Stimulated activated naive CD4-positive, alpha-beta T cell treated with Interleukin-2 at 50 U/mL for 16 hours (primary cell): ENCODE measurements at places on chromosomes 3 and 15.

GRCh38 chr3:30764891-30765290 is 129.6 kb downstream of the GADL1 start:
- DNase-seq: no peak

- DNase-seq: no peak
Measured at GRCh38 chr3:41239587-41239986, 40.3 kb downstream of the CTNNB1 start.

GRCh38 chr3:197593046-197593380 is 37.2 kb upstream of the BDH1 start:
- no peak for DNase-seq

DNA sequence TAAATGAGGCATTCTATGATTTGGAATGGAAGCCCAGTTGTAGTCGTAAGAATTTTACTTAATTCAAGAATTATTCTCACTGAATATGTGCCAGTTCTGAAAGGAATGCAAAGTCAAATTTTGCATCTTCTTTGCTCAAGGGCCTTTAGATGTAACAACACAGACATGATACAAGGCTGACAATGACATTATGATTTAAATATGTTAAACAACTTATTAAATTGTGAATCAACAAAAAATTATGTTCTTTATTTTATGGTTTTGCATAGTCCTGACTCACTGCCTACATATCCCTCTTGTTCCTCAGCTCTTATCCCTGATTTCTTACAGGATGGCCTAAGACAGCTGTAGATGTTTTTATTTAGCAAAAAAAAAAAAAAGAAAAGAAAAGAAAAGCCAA is 170.9 kb upstream of the NR2E3 start:
- DNase-seq: no peak

DNA sequence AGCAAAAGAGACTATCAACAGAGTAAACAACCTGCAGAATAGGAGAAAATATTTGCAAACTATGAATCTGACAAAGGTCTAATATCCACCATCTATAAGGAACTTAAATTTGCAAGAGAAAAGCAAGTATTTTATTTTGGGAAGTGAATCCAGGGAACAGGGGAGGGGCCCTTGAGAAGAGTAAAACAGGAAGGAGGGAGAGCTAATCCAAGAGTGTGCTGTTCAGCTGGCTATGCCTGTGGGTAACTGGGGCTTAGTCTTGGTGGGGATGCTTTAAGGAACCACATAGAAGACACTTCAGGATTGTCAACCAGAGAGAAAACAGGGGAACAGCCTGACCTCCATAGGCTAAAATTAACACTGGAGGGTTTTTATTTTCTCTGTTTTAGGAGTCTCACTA is 3.9 kb upstream of the HHLA2 start:
- DNase-seq: no peak

- DNase-seq: no peak
Measured at GRCh38 chr3:191634902-191635301, 173.9 kb downstream of the PYDC2 start.

DNA sequence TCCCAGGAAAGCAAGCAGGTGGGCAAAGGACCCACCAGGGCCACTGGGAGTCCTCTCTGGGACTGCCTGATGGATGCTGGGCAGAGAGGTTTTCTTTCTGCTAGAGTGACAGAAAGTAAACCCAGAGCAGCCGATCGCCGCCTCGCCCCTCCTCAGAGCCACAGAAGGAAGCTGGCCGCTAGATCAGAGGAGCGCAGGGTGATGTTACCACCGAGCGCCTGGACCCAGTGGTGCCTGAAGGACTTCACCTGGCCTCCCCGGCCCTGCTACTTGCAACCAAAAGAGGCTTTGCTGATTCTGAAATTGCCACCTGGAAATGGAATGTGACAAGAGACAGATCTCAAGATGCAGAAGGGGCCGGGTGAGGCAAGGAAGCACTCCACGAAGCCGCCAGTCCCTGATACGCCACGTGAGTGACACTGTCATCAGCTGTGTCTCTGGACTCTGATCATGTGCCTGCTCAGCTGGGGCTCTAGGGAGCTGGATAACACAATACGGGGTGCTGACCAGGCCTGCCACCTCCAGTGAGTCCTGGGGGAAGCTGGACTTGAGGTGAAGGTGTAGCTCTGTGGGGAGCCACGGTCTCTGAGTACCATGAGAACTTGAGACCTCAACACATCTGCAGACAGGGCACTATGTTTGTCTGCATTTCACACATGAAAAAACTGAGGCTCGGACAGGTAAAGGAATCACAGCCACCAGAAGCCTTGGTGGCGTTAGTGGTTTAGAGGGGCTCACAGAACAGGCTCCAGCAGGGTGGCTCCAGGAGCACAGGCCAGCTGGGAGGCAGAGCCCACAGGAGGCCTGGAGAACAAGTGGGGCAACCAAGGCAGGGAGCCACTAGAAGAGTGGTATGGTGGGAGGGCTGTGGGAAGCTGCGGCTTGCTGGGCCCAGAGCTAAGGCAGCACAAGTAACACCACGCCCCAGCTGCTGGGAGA is 137.9 kb upstream of the PRR20G start:
- no peak for DNase-seq

GRCh38 chr3:58555203-58555602 is 18.2 kb upstream of the ACOX2 start:
- no peak for DNase-seq

- no peak for DNase-seq
Measured at GRCh38 chr3:112261742-112262141, 32.3 kb downstream of the SLC9C1 start.

GRCh38 chr3:43372809-43373559 is 86.6 kb downstream of the SNRK start:
- no peak for DNase-seq

DNA sequence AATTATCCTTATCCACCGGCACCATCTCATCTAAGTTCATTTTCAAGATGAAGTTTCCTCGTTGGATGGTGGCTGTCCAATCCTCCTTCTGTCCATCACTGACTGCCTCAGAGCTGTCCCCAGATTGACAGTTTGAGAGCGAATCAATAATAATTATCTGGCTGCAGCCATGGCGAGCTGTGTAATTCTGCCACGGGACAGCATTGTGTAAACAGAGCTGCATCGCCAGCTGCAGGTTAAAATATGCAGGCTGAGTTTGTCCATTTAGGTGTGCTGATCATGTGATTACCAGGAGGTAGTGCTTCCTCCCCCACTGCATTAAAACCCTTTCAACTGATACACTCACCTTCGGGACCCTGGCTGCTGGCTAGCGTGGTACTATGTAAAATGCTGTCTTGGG is 461.9 kb upstream of the ONECUT1 start:
- no peak for DNase-seq

GRCh38 chr15:88741671-88742070 is 61.6 kb upstream of the ACAN start:
- no peak for DNase-seq

DNA sequence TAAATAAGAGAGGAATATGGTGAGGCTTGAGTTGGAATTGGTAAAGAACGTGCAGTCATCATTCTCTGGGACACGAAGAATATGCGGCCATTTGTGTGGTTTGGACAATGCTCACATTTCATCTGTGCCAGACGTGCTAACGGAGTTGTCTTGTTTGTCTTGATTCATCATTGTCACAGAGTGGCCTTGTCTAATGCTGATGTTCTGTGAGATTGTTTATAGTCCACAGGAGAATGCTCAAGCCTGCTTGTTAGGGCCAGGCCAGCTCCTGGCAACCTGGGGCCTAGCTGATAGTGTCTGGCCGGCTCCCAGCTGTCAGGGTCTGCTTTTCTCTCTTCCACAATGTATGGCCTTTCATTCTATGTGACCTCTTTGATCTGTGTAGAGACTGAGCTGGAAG is 384.7 kb downstream of the EDEM1 start:
- DNase-seq: no peak
